ENCODE measurements at places on chromosomes 13 and 19.
A peak's percentile ranks its signal among the peaks of the same experiment; 100 is the strongest.

GRCh38 chr13:36096461-36097416 is 34.4 kb downstream of the DCLK1 start:
- DNase-seq: no peak

- no peak for DNase-seq
Measured at GRCh38 chr13:97781891-97782305, 171.6 kb upstream of the IPO5 start.

DNA sequence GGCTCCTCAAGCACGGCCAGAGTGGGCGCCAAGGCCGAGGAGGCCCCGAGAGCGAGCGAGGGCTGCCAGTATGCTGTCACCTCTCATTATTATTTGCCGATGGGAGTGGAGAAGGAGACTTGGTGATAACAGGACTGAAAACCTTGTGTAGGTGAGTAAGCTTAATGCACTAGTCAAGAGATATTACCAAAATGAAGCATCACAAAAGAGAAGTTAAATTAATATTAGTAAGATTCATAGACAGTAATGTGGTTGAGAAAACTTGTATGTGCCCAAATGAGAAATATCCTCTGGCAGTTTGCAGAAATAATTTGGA is 204.5 kb upstream of the SLITRK1 start:
- no peak for DNase-seq

- no peak for DNase-seq
Measured at GRCh38 chr13:95115525-95115924, 185.7 kb downstream of the ABCC4 start.

- DNase-seq: no peak
Measured at GRCh38 chr19:45264781-45265317, 13.8 kb downstream of the MARK4 start.

DNA sequence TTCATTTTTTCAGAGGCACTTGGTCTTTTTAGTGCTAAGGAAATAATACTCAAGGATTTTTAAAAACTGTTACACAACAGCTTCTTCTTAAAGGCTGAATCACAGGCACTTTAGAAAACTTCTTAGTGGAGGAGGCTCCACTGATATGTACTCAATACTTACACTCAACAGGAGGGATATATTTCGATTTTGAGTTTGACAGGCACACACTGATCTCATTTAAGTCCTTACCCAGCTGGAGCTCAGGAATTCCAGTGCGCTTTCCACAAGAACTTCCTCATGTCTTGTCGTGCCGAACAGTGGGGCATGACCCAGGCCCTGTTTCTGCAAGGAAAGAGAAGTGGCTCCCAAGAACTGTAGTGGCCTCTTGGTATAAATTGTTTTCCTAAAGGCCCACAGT is 103.8 kb downstream of the RGCC start:
- DNase-seq: no peak

DNA sequence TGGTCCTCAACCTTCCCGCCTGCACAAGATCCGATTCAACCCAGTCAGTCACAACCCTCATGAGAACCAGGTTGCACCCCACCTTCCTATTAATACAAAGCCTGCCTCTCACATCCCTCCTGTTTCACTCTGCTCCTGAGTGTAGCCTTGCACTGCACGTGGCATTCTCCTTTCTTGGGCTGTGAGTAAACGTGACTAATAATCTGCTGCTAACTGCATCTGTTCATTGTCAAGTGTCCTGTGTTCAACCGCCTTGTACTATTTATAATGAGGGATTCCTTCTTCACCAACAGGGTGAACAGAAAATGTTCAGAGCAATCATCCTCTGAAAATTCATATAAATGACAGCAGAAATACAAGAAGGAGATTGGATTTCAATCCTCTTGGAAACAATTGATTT is 1608.2 kb downstream of the SLITRK5 start:
- DNase-seq: no peak

GRCh38 chr13:101231751-101232428 is 184.4 kb downstream of the NALCN start:
- no peak for DNase-seq

- DNase-seq: no peak
Measured at GRCh38 chr13:21246761-21247452, 70.4 kb downstream of the MRPL57 start.

GRCh38 chr13:113493315-113493951 is 2.9 kb upstream of the DCUN1D2 start:
- no peak for DNase-seq

- no peak for DNase-seq
Measured at GRCh38 chr19:52231154-52231910, 38.1 kb upstream of the ZNF766 start.

DNA sequence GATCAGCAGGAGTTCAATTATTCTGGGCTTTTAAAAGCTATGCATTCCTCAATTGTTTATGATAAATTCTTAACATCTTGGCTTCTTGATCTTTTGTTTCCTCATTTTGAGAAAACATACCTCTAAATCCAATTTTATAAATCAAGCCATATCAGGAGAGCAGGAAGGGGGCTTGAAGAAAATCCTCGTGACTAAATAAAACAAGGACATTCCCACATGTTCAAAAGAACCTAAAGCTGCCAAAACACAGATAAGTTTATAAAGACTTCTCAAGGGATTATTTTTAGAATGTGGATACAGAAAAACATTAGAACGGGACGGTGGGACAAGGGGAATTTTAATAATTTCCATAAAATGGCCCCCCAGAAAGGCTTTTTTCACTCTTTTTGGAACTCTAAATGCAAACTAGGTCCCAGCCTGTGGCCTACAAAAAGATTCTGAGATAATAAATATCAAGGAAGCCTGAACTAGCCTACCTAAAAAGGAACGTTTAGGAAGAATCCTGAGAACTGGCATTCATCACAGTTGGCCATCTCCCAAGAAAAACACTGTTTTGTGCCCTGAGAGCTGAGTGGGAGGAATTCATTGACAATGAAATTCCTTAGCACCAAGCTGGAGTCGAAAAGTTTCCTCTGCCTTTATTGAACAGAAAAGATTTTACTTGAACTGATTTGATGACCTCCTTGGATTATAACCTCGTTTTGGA is 30.1 kb downstream of the ZAR1L start:
- DNase-seq: no peak

GRCh38 chr13:20475927-20476691 is 49.5 kb downstream of the CRYL1 start:
- peak; percentile 45 for DNase-seq

DNA sequence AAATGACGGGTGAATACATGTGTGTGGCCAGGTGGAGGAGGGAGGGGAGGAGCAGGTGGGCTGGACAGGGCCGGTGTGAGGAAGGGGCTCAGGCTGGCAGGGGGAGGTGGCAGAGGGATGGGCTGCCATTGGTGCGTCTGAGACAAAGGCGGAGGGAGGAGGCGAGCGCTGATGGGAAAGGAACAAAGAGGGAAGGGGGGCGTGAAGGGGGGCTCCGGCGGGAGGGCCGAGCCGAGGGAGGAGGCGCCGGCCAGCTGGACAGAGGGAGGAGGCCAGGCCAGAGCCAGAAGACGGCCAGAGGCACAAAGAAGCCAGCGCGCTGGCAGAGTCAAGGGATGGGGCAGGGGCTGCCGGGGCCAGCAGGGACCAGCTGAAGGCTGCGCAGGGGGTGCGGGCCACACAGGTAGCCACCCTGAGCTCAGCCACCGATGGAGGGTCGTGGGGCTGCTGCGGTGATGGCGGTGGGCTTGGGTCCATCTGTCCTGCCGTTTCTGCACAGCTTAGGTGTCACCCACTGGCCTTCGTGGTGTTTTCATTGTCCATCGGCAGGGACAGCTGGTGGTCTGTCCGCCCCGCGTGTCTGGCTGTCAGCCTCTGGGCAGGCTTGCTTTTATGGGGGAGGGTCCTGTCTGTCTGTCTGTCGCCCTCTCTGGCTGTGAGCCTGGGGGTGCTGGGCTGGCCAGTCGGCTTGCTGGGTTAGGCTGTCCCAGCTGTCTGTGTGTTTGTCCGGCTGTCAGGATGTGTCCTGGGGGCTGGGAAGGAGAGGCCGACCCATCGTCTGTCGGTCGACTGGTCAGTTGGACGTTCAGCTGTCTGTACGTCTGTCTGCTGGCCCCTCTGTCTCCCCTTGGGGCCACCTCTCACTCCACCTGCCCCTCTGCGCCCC is 2.2 kb downstream of the APC2 start:
- DNase-seq: no peak

- no peak for DNase-seq
Measured at GRCh38 chr13:98543378-98544103, 33.4 kb downstream of the STK24 start.

GRCh38 chr19:33616346-33616745 is 5.4 kb upstream of the CHST8 start:
- DNase-seq: no peak

GRCh38 chr19:51367255-51367564 is 1.0 kb upstream of the ETFB start:
- no peak for DNase-seq

GRCh38 chr13:50594276-50595051 is 249.0 kb downstream of the DLEU7 start:
- DNase-seq: peak; percentile 5

DNA sequence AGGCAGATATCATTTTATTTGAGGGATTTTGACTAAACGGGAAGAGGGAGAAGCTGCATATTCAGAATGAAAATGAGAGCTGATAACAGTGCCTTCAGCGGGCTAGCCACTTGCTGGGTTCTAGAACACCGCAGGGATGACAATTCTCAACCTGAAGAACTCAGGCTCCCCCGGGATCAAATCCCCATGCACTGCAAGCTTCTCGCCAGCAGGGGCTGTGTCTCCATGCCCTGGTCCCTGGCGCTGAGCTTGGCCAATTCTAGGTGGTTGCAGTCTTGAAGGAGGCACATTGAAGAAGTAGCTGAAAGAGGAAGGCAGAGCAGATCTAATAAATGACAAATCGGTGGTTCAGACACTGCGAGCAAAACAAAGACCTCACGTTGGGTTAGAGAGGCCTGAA is 128.7 kb downstream of the UQCRFS1 start:
- no peak for DNase-seq

DNA sequence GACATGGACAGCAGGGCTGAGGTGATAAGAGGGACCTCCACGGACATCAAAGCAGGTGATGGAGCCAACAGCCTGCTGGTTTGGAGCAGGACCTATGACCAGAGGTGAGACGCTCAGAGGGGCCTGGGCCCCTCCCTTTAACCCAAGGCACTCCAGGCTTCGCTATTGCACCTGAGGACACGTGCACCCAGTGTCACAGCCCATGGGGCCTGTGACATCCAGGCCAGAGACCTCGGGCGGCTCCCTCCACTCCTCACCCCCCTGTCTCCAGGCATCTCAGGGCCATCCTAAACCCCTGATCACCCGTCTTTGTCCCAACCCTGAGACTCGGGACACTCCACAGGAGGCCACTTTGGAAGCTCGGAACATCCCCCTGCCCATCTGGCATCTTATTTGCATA is 12.9 kb downstream of the ADGRE5 start:
- no peak for DNase-seq

DNA sequence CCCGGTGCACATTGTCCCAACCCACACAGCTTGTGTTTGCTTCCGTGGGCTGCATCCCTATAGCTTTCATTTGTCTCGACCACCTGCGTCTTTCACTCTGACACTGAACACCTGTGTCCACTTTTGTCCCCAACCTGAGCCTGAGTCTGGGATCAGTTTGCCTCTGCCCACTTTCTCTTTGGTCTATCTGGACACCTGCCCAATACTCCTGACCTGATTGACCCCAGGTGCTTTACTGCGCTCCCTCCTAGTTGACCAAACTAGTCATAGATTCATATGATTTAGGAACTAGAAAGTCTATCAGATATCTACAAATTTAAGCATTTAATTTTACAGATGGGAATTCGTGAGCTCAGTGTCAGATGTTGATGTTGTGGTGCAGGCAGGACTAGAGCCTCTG is 209.9 kb downstream of the DCT start:
- no peak for DNase-seq

- DNase-seq: no peak
Measured at GRCh38 chr19:289651-290371, 1.4 kb downstream of the PLPP2 start.

Measured in stimulated activated CD4-positive, alpha-beta T cell treated with anti-CD3 and anti-CD28 coated beads, Interleukin-12 subunit alpha, Interleukin-12 subunit beta, amount 100 ng/mL, for 48 hours (primary cell).